ENCODE measurements at places on chromosomes 5 and 9. TPM values are rescaled to one million over a fixed set of nuclear protein-coding genes. Genes with fewer than 3 reads are reported as not detected.

Gene GPR151
- not detected for polyA plus RNA-seq

Gene DND1
- 0.44 TPM for polyA plus RNA-seq

Gene TNFAIP8
- polyA plus RNA-seq = 15.4 TPM

Gene SOWAHA
- 0.07 TPM for polyA plus RNA-seq

Gene GTF2H2C
- 16.9 TPM for polyA plus RNA-seq

Gene PCDHGB7
- 0.65 TPM for polyA plus RNA-seq

Gene NTRK2
- 0.07 TPM for polyA plus RNA-seq

Gene PCDHGA3
- 0.75 TPM for polyA plus RNA-seq

Gene GABRA1
- not detected for polyA plus RNA-seq

Gene KLHL9
- 7.1 TPM for polyA plus RNA-seq

Gene PCDHGA2
- 2.0 TPM for polyA plus RNA-seq

Gene CRAT
- polyA plus RNA-seq = 2.5 TPM

- peak; percentile 54 for DNase-seq
Measured at GRCh38 chr9:16032799-16033198, 480.0 kb downstream of the CCDC171 start.

- no peak for DNase-seq
Measured at GRCh38 chr9:75876999-75877640, 13.4 kb upstream of the PCSK5 start.

GRCh38 chr5:111615054-111615453, 102.7 kb upstream of the STARD4 start:
- no peak for DNase-seq

- DNase-seq = no peak
Measured at GRCh38 chr5:67870662-67871061, 344.9 kb upstream of the PIK3R1 start.

GRCh38 chr9:114004221-114004716, 73.8 kb downstream of the AMBP start:
- no peak for DNase-seq

DNA sequence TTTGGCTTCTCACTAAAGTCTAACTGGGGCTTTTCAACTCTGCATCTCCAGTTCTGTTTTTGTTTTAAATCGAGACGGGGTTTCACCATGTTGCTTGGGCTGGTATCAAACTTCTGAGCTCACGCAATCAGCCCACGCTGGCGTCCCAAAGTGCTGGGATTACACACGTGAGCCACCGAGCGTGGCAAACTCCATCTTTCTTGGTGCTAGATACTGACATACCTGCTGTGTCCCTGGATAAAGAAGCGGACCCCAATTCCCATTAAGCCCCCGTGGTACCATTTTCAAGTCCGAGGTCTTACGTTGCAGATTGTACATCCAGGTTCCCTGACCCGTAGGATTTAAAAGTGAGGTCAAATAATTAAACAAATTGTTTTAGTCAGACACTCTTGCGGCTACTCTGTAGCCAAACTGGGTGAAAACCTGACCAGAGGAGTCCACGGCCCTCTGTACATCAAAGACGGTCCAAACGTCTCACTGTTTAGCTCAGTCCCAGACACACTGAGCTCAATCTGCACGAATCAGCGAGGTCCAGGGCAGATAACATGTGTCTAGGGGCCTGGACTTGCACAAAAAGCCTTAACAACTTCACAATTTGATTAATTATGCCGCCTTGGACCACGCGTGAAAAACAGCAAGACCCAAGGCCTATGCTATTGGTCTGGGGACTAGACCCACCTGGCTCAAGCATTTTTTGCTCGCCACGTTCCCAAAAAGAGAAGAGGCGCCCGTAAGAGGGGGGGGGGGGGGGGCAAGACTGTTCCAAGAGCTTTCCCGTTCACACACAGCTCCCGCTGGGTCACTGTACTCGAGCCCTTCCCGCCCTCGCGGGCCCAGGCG, 727 bp upstream of the DNAJA1 start:
- no peak for DNase-seq

- no peak for DNase-seq
Measured at GRCh38 chr5:154369682-154370081, 76.1 kb upstream of the SAP30L start.

DNA sequence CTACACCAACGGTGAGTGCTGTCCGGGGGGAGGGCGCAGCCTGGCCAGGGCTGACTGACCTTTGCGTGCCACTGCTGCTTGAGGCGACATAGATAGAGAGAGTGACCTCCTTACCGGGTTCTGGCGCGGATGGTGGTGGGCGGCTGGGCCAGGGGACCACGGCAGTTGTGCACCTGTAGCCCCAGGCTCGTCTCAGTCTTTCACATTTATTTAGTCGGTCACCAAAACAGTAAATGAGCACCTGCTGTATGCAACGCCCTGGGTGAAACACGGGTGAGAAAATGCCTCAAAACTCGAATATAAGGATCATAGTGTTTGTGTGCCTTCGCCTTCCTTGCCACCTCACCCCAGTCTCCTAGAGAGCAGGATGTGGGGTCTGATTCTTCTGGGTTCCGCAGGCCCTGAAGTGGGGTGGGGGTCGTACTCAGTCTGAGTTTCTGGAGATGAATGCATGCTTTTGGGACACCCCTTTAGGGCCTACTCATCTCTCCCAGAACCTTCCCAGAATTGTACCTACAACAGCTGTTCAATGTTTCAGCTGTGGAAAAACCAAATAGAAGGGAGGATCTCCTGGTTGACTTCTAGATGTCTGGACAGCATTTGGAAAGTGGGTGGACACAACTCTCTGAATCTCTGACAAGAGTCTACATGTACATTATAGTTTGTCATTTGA, 714 bp downstream of the SEC24A start:
- DNase-seq = peak; percentile 23

DNA sequence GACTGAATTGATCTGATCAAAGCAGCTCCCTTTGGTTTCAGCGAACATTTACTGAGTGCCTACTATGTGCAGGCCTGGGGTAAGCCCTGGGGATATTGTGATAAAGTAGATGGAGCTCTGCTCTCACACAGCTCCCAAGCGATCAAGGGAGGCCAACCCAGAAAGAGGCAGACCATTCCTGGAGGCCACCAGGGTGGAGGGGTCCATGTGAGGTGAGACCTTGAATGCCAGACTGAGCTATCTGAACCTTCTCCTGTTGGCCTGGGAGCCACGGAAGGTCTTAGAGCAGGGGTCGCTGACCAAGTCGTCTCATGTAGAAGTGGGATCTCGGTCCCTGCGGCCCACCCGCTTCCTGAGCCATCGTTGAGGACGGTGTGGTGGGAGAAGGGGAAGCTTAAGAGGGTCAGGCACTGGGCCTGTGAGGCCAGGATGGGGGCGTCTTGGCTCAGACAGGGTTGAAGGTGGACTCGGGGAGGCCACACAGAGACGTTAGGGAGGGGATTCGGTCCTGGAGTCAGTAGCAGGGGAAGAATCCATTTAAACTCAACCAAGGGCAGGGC, 62.2 kb upstream of the IL17B start:
- DNase-seq = no peak

DNA sequence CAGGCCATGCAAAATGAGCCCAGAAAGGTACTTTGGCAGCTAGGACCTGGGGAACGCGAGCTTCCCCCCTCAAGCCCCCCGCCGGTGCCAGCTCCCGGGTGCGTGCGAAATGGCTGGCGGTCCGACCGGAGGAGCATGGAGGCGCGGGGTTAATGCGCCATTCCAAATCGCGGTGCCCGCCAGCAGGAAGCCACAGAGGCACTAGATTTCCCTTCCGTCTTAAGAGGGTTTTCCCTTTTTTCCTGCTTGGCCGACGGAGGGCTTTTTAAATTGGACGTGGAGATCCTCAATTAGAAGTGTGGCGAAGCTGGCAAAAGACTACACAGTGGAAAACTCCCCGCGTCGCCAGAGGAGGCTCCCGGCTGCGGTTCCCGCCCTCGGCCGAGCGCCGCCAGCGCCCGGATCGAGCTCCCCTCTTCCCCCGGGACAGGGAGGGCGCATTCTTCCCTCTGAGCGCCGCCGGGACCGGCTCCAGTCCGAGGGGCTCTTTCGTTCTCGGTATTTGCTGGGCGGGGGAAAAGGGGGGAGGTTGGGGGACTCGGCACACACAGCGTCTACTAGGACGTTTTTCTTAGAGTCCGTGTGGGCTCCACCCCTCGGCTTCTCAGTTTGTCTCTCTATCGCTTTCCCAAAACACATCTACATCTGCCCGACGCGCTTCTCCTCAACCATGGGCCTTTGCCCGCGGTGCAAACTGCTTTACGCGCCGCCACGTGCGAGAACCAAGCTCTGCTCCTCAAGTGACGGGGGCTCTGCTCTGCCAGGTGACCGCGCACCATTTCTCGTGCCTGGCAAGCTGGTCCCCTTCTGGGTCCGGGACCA, 3.0 kb downstream of the GDNF start:
- peak; percentile 17 for DNase-seq

DNA sequence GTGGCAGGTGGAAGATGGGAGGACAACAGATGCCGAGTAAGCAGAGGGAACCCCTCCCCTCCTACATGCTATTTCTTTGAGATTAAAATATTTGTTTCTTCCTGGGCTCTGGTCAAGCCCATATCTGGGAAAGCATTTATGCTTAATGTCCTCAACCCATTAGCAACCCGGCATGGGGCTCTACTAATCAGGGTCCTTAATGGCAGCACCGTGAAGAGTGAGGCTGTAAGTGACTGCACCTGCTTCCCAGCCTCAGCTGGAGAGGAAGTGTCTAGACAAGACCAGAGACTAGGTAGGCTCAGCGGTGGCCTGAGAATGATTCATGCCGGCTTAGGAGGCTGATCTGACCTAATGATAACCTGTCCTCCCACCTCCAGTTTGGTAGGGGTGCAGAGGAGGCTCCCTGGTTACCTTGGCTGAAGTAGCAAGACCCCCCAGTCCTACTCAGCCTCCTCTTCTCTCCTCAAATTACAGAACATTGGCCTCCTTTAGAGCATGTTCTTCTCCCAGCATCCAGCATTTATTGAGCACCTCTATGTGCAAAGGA, 61.3 kb upstream of the HSPA9 start:
- DNase-seq = no peak

- DNase-seq = no peak
Measured at GRCh38 chr5:77321793-77322394, 111.4 kb downstream of the PDE8B start.

DNA sequence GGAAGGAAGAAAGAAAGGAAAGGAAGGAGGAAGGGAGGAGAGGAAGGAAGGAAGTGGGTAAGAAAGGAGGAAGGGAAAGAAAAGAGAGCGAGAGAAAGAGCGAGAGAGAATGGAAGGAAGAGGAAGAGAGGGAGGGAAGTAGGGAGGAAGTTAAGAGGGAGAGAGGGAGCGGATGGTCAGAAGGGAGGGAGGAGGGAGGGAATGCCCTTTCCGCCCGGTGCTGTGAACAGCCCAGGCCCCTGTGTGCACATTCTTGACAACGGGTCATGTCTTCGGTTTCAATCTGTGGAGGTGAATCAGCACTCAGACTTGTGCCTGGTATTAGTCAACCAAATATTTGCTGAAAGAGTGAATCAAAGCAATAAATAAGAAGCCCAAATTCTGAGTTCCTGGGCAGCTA, 39.2 kb downstream of the PRUNE2 start:
- DNase-seq = peak; percentile 54

- DNase-seq = no peak
Measured at GRCh38 chr5:28975508-28975907, 1937.1 kb upstream of the CDH9 start.

DNA sequence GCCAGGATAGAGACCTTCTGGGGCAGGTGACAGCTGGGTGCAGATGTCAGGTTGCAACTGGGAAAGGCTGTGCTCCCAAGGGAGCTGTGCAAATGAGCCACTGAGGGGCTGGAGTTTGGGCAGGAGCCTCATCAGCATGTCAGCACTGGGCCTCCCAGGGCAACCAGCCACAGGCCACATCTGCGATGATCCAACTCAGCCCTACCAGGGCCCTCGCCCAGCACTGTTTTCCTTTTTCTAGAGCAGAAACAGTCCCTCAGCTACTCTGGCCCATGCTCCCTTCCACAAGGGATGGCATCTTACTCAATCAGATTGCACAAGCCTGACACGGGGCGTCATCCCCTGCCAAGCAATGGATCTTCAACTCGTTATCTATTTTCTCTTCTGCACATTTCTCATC, 24.8 kb downstream of the NIPAL4 start:
- DNase-seq = no peak

DNA sequence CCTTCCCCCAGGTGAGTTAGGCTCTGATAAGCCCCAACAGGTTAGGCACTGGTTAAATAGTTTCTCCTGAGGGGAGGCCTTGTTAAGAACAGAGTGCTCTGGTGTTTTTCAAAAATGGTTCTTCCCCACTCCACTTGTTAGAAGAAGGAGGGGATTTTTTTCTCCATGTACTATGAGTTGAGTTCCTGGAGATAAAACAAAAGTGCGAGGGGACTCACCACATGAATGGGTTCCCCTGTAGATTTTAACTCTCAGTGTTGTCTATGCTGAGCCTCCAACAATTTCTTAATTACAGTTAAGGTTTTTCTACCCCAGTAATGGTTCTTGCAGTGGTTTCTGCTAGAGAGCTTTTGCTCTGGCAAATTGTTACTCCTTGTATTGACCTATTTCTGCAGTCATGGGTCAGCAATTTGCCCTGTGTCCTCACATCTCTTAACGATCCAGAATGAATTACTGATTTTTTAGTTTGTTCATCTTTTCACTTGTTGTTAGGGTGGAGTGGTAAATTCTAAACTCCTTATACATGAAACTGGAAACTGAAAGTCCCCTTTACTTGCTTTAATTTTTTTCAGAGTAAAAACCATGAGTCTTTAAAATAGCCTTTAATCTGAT, 44.4 kb downstream of the SCAMP1 start:
- no peak for DNase-seq

- peak; percentile 43 for DNase-seq
Measured at GRCh38 chr5:100827481-100827889, 75.6 kb downstream of the ST8SIA4 start.

DNA sequence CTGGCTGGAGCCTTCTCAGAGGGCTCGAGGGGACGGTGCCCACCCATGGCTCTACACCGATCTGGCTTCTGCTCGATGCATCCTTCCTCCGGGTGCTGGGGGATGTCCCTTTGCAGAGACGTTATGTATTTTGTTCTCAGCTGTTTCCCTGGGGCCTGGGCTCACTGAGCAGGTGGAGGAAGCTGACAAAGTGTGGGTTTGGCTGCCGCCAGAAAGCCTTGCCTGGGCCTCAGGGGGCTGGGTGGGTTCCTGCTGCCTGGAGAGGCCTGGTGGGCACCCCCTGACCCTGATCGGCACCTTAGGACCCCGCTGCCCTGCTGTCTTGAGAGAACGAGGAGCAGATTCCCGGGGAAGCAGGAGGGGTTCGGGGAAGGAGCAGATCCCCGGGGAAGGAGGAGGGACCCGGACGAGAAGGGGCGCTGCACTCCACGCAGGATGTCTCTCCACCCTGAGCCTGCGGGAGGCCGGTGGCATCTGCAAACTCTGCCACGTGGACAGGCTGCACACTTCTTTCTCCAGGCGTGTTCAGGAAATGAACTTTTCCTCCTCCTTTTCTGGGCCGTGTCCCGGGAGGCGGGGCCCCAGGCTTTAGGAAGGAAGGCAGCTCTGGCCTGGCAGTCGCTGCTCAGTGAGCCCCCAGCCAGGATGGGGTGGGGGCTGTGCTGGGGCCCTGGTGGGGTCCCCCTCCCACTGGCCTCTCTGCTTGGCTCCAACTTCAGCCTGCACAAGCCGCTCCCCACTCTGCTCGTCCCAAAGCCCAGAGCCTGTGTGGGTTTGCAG, 148.9 kb downstream of the RXRA start:
- DNase-seq = no peak

All from mammary epithelial cell (primary cell).